Caco-2 (cell line): ENCODE measurements at places on chromosomes 11 and 22.

- no peak for DNase-seq
Observed at GRCh38 chr22:41030891-41031290, 61.5 kb upstream of the EP300 start.

DNA sequence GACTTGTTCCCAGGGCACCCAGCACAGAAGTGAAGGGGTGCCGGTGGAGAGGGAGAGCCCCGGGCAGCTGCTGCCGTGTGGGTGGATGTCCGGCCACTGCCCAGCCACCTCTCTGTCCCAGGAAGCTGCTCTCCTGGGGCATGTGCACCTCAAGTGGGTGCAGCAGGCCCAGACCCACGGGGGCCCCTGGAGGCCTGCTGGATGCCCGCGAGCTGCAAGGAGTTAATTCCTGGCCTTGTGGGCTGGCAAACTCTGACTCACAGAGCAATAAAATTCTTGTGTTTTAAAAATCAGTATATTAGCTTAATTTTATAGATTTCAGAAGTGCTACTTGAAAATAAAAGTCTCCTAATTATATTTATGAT, 37.4 kb upstream of the KCNQ1OT1 start:
- DNase-seq, result no peak

GRCh38 chr22:34105461-34106062, 185.3 kb upstream of the LARGE1 start:
- DNase-seq, result peak; percentile 26

DNA sequence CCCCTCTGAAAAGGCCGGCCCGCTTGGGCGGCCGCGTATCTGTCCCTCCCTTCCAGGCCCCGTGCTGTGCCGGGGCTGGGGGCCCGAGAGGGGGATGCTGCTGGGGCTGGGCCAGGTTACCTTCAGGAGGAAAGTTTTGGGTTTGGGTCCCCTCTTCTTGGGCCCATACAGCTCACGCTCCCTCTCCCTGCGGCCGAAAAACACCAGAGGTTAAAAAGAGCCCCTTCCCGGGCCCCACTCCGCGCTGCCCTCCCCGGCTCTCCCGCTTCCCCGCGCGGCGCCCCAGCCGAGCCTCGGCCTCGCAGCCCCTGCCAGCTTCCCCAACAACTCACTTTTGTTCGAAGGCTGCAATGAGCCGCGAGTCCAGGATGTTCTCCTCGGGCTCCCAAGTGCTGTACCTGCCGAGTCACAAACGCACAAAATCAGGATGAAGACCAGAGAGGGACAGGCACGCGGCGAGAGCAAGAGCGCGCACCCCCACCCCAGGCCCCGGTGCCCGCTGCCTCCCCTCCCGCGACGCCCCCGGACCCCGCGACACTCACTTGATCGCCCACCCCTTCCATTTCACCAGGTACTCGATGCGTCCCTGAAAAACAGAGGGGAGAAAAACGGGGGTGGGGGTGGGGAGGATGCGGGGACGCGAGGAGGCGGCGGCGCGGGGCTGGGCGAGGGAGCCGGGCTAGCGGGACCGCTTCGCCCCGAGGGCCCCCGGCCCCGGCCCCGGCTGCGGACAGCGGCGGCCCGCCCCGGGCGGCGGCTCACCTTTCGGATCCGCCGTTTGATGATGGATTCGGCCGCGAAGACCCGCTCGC, 450 bp downstream of the CBX6 start:
- DNase-seq, result peak; percentile 26

DNA sequence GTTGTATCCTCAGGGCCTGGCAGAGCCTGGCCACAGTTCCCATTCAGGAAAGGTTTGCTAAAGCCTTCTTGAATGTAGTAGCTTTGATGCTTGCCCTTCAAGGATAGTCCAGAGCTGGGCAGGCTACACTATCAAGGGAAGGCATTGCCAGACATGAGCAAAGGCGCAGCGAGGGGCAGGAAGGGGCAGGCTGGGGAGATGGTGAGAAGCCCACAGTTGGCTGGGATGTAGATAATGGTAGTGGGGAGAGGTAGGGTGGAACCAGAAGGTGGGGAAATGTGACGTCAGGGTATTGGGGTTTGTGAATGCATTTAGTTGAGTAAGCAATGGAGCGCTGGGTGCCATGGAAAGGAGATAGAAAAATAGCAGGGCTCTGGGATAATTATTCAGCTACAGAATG, 28.6 kb downstream of the LRRC32 start:
- DNase-seq, result no peak

DNA sequence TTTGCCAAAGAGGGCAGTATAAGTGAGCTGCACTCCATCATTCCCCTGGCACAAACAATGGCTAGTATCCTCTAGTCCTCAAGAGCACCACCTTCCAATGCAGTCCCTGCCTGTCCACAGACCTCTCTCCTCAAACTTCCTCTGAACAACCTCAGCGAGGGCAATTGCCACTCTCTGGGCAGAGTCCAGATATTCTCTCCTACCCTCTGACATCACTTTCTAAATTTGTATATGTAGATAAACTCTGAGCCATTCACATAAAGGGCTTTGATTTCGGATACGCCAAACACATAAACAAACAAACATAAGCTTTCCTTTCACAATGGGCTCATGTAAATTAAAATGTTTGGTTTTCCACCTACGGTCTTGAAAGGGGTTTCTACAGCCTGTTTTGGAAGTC, 3.0 kb upstream of the SLC43A3 start:
- DNase-seq, result no peak
